ENCODE measurements at places on chromosomes 5 and 9.

DNA sequence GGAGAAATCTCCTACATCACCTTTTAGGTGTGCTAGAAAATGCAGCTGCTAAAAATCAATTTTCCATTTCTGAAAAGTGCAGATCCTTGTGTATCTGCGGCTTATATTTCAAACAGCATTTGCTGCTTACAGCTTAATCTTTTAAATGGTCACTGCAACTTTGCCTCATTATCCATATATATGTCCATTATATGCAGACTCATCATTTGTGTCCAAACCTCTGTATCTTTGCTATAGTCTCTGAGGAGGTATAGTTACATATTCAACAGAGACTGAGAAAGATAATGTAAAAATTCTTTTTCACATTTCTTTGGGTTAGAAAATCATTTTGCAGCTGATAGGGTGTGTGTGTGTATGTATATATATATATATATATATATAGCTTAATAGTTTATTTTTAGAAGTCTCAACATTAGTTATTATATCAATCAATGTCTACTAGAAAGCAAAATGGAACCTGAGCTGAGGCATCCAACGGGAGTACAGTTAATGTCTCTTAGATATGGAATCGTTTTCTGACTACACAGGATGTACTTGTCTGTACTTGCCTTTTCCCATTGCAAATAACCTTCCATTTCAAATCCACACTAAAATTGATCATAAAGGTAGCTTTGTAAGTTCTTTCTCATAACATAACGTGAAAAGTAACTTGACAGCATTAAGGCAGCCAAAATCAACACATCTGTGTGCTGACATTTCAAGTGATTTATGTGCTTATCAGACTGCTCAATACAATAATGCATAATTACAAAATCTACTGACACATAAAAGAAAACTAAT is 267.0 kb upstream of the HAPLN1 start:
- no peaks in the 10 kb centered on the region for H3K4me1 ChIP-seq
- no peak overlapping the region for H3K4me3 ChIP-seq
- H3K27me3 ChIP-seq: no peaks in the 10 kb centered on the region
- H3K36me3 ChIP-seq: no peaks in the 10 kb centered on the region
- no peak for DNase-seq
- H3K27ac ChIP-seq: no peak overlapping the region

GRCh38 chr5:179233909-179234562 is 111.2 kb downstream of the ADAMTS2 start:
- H3K4me3 ChIP-seq: no peak overlapping the region
- no peaks in the 10 kb centered on the region for H3K36me3 ChIP-seq
- no peaks in the 10 kb centered on the region for H3K27me3 ChIP-seq
- no peak overlapping the region for H3K27ac ChIP-seq

DNA sequence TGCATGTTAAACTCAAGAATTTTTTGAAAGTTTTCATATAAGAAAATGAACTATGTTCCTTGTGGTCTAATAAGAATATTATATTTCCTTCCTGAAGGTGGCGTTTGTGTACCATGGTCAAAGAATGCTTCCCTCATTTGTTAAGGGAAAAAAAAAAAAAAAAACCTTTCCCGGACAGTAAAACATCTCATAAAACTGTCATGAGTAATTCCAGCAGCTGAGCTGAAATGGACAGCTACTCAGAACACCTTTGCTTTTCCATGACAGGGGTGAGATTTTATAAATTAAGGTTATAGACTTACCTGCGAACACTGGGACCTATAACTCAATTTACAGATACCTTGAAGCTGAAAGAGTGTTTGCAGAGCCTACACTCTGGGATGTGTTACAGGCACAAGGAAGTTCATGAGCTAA is 113.2 kb upstream of the RANBP3L start:
- H3K27ac ChIP-seq: no peak overlapping the region
- H3K36me3 ChIP-seq: no peaks in the 10 kb centered on the region
- no peak overlapping the region for H3K4me3 ChIP-seq

- H3K27ac ChIP-seq: no peak overlapping the region
- no peaks in the 10 kb centered on the region for H3K4me1 ChIP-seq
- no peak for DNase-seq
- no peaks in the 10 kb centered on the region for H3K27me3 ChIP-seq
These were observed 203.7 kb upstream of the RORB start for GRCh38 chr9:74293479-74293878.

DNA sequence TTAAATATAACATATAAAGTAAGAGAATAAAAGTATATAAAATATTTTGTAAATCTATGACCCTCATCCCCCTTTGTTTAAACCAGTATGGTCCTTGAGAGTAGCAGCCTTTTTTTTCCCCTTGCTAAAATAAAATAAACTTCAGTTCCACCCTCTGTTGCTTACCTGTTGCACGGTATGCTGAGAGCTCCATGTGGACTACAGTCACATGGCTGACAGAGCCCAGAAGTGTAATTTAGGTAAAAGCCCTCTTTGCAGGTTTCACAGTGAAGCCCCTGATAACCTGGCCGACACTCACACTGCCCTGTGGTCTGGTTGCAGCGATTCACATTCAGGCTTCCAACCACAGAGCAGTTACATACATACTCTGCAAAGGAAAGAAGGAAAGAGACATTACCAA is 55.1 kb downstream of the MEGF9 start:
- no peaks in the 10 kb centered on the region for H3K27me3 ChIP-seq
- no peak overlapping the region for H3K4me3 ChIP-seq
- peaks cover 14% of the 10 kb centered on the region for H3K4me1 ChIP-seq

- no peak overlapping the region for H3K27ac ChIP-seq
- H3K27me3 ChIP-seq: no peaks in the 10 kb centered on the region
- H3K4me3 ChIP-seq: no peak overlapping the region
- DNase-seq: no peak
- no peaks in the 10 kb centered on the region for H3K36me3 ChIP-seq
These were observed 438.4 kb downstream of the ISL1 start for GRCh38 chr5:51821697-51822096.

GRCh38 chr9:18721995-18722310 is 248.0 kb downstream of the ADAMTSL1 start:
- H3K27ac ChIP-seq: no peak overlapping the region
- H3K36me3 ChIP-seq: no peaks in the 10 kb centered on the region
- H3K4me3 ChIP-seq: no peak overlapping the region
- no peaks in the 10 kb centered on the region for H3K4me1 ChIP-seq
- no peak for DNase-seq

DNA sequence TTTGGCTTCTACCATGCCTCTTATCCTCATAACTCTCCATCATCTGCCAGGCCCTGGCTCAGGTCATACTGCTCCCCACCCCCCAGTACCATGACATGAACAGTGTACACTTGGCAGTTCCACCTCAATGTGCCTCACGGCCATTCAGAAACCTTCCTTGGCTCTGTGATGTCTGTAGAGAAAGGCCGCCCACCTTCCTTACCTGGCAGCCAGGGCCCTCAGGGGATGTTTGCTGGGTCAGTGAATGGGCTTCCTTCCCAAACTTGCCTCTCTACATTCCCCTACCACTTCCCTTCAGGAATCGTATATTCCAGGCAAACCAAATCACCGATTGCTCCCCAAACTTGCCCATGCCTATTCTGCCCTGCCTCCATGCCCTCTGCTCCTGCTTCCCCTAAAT is 101.1 kb downstream of the PSD2 start:
- peaks cover 25% of the 10 kb centered on the region for H3K4me1 ChIP-seq
- H3K27me3 ChIP-seq: peaks cover 5% of the 10 kb centered on the region
- peak overlapping the region; percentile 20 for H3K27ac ChIP-seq
- H3K36me3 ChIP-seq: no peaks in the 10 kb centered on the region

- H3K27me3 ChIP-seq: peaks cover 29% of the 10 kb centered on the region
- no peak overlapping the region for H3K4me3 ChIP-seq
- no peaks in the 10 kb centered on the region for H3K4me1 ChIP-seq
- H3K36me3 ChIP-seq: no peaks in the 10 kb centered on the region
- no peak for DNase-seq
These were observed 33.5 kb downstream of the SHC3 start for GRCh38 chr9:89145097-89145496.

- no peaks in the 10 kb centered on the region for H3K4me1 ChIP-seq
- H3K27ac ChIP-seq: no peak overlapping the region
- no peak overlapping the region for H3K4me3 ChIP-seq
- no peaks in the 10 kb centered on the region for H3K27me3 ChIP-seq
- DNase-seq: no peak
These were observed 1014.0 kb upstream of the SEMA6A start for GRCh38 chr5:117588611-117589010.

GRCh38 chr9:92952906-92953610 is 5.7 kb downstream of the FGD3 start:
- H3K27ac ChIP-seq: peak overlapping the region; percentile 89
- peaks cover 32% of the 10 kb centered on the region for H3K4me1 ChIP-seq
- peak overlapping the region; percentile 81 for H3K4me3 ChIP-seq
- no peak for DNase-seq
- H3K27me3 ChIP-seq: peaks cover 5% of the 10 kb centered on the region

GRCh38 chr9:30774326-30774725 is 1610.1 kb upstream of the ACO1 start:
- DNase-seq: no peak
- H3K27me3 ChIP-seq: no peaks in the 10 kb centered on the region
- H3K27ac ChIP-seq: no peak overlapping the region
- no peaks in the 10 kb centered on the region for H3K36me3 ChIP-seq

- DNase-seq: no peak
- no peaks in the 10 kb centered on the region for H3K36me3 ChIP-seq
These were observed 70.8 kb downstream of the FBXO38 start for GRCh38 chr5:148454576-148454975.

- no peak for DNase-seq
- no peaks in the 10 kb centered on the region for H3K36me3 ChIP-seq
- H3K4me1 ChIP-seq: peaks cover 38% of the 10 kb centered on the region
- H3K27me3 ChIP-seq: no peaks in the 10 kb centered on the region
- H3K4me3 ChIP-seq: no peak overlapping the region
- H3K27ac ChIP-seq: peak overlapping the region; percentile 64
These were observed 29.7 kb downstream of the SLC25A25 start for GRCh38 chr9:128097543-128098296.

DNA sequence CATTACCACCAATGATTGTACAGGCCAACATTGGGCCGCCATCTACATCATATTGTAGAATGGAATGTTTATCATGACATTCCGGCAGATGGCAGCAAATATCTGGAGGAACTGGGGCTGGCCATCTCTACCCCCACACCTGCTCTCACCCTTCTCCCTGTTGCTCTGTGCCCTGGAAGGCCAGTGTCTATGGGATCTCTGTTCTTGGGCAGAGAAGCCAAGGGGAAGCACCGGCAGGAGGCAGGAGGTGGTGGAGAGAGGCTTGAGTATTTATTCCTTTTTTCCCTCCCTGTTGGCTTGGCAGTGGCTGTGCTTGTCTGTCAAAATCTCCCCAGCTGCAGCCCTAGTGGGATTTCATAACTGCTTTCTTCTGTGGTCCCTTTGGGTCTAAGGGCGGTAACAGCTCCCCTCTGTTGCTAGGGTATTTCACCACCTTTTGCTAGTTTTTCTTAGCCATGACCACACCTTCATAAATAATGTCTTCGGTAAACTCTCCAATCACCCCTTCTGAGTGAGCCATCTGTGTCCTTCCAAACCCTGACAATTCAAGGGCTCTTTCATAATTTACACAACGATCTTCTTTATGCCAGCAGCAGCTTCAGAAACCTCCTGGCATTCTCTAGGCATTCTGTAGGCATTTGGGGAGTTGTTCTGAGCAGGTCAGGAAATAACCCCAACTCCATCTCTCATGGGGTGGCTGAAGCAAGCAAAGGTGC is 225.8 kb downstream of the MELK start:
- no peaks in the 10 kb centered on the region for H3K4me1 ChIP-seq
- peaks cover under 1% of the 10 kb centered on the region for H3K36me3 ChIP-seq
- peaks cover 19% of the 10 kb centered on the region for H3K27me3 ChIP-seq

DNA sequence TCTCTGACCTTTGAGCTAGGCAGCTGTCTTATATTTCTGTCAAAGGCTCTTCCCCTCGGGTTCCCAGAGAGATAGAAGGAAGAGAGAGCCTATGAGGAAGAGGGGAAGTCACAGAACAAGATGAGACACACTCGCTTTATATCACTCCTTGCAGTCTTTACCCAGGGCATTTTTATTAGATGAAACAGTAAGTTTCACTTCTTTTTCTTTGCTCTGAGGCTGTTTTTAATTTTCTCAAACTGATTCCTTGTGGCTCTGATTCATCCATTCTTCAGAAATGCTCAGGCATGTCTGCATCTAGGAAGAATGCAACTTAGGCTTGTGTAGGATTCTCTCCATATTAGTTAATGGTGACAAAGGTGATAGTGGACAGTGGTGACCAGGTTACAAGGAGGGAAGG is 132.9 kb upstream of the CHD1 start:
- no peaks in the 10 kb centered on the region for H3K4me1 ChIP-seq
- peaks cover 23% of the 10 kb centered on the region for H3K27me3 ChIP-seq
- no peaks in the 10 kb centered on the region for H3K36me3 ChIP-seq
- H3K4me3 ChIP-seq: no peak overlapping the region
- no peak overlapping the region for H3K27ac ChIP-seq

DNA sequence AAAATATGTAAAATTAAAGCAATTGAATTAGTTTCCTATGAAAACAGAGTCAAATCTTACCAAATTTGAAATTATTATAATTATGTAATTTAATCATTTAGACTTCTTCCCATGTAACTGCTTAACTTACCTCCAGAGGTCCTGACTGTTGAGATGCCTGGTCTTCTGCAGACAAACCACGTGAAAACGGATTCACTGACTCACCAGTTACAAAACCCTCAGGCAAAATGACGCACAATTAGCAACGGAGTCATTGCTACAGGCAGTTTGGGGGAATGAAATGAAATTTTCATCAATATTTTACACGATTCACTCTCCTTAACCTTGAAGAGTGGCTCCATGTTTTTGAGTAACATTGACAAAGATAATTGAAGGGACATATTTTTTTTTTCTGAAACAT is 460.8 kb downstream of the MTRR start:
- H3K4me1 ChIP-seq: no peaks in the 10 kb centered on the region
- DNase-seq: no peak
- H3K36me3 ChIP-seq: peaks cover 5% of the 10 kb centered on the region
- no peaks in the 10 kb centered on the region for H3K27me3 ChIP-seq

DNA sequence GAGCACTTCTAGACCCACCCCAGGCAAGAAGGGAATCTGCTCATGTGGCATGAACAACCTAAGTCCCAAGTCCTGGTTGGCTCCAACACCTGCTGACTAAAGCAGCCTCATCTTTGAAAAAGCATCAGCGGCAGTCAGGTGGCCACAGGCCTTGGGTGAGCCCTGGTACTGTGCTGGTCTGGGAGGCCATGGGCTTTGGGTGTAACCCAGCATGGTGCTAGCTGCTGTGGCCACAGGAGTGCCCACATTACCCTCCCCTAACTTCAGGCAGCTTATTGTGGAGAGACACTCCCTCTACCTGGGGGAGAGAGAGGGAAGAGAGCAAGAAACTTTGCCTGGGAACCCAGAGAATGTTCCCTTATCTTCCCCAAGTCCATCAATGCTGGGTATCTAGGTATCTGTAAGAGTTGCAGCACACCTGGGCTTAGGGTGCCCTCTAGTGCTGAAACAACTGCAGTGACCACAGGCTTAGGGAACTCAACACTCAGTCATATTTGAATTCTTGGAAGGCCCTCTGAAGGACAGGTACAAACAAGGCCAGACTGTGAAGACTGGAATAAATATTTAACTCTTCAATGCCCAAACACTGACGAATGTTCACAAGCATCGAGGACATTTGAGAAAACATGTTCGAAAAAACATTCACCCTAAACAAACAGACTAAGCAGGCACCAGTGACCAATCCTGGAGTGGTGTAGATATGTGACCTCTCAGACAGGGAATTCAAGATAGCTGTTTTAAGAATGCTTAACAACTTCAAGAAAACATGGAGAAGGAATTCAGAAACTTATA is 69.9 kb upstream of the OR2K2 start:
- H3K4me3 ChIP-seq: no peak overlapping the region
- no peaks in the 10 kb centered on the region for H3K27me3 ChIP-seq
- peaks cover 7% of the 10 kb centered on the region for H3K4me1 ChIP-seq
- no peak for DNase-seq
- no peak overlapping the region for H3K27ac ChIP-seq
- H3K36me3 ChIP-seq: peaks cover 61% of the 10 kb centered on the region

Data from natural killer cell treated with Interleukin-12 subunit alpha and Interleukin-12 subunit beta and Interleukin-15 and Interleukin-18, amount 100 ng/mL, for 72 hours (primary cell).